NCI-H1105 treated with DMSO at 0.1 percent for 48 hours (cell line): ENCODE measurements at places on chromosomes 4 and X.
A peak's percentile ranks its signal among the peaks of the same experiment; 100 is the strongest.

GRCh38 chr4:185467101-185467500, 4.4 kb downstream of the CCDC110 start:
- no peak for DNase-seq

DNA sequence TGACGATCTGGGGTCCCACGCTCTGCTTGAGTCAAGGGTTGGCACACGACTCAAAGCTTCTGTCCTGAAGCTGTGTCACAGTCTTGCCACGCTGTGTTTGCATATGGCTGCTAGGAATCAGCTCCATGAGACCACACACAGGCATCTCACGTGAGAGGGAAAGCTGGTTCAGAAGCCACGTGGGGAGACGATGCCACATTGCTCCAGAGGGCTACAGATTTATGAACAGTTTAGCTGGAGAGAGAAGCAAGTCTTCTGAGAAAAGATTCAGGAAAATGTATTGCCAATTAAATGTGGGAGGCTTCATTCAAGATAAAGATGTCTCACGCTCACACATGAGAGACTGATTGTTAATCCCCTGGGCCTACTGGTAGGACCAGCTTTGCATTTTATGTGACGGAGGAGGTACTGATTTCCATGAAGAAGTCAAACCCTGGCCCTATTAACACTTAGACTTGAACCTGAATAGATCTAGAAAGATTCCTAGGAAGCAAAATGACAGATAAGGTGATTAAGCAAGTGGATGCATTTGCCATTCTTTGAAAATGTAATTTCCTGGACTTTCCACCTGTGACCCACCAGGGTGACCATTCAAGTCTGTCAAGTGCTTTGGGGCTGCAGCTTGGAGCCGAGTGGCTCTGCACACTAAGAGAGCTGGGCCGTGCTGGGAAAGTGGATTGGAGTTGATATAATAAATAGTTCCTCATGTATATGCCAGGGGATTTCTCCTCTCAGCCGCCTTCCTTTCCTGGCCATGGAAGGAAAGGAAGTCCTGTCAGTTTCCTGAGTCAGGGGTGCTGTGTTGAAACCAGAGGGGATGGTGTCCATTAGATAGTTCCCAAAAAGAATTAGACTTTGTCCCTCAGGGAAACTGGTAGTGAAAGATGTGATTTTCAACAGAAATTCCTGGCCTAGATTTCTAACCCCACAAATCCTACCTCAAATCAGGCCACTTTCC, 29.0 kb downstream of the ENPP6 start:
- no peak for DNase-seq

GRCh38 chr4:22103768-22104167, 155.2 kb upstream of the KCNIP4 start:
- no peak for DNase-seq

GRCh38 chr4:152032722-152033131, 271.9 kb upstream of the GATB start:
- DNase-seq = no peak

GRCh38 chrX:65596270-65597034, 61.9 kb upstream of the LAS1L start:
- DNase-seq = no peak

DNA sequence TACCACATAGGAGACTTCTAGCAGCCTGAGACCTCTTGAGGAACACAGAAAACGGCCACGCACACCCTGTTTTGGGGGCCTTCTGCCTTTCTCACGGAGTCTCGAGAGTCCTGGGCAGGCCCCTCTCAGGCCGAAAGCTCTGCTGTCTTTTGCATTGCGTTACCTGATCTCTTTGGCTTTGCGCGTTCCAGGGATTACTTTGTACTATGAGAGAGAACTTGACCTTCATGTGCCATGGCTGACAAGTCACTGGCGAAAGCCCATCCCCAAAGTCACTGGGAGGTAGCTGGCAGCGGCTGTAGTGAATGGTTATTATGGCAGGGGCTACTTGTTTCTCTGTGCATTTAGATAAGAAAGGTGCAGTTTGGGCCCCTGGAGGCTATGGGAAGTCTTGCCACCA, 8.0 kb upstream of the NAT8L start:
- DNase-seq = no peak

- DNase-seq = no peak
Observed at GRCh38 chr4:147463065-147463464, 17.8 kb upstream of the EDNRA start.

GRCh38 chr4:7335344-7336066, 99.2 kb downstream of the PSAPL1 start:
- peak; percentile 41 for DNase-seq

- peak; percentile 40 for DNase-seq
Observed at GRCh38 chr4:172978848-172979247, 189.8 kb upstream of the GALNT7 start.
